ENCODE measurements at places on chromosomes 2 and 18. TPM values are rescaled to one million over a fixed set of nuclear protein-coding genes. Genes with fewer than 3 reads are reported as not detected.

DNA sequence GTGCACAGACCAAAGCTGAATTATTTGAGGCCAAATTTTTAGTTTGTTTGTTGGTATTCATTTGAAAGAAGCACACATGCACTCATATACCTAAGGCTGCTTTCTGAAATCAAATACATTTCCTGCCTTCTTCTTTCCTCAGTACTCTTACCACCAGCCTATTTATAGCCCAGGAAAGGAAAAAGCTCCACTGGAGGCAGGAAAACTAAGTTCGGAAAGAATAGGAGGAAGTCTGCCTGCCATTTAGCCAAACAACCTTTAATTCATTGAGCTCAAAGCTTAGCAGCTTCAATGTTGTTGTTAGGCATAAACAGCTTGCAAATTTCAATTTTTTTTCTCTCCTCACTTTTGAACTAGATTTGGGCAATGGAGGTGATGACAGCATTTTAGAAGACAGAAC lies 40.4 kb upstream of the RASGRP3 start:
- no peak for DNase-seq
- no peaks in the 10 kb centered on the region for H3K36me3 ChIP-seq
- no peaks in the 10 kb centered on the region for H3K4me1 ChIP-seq
- H3K27ac ChIP-seq, result no peak overlapping the region

- no peak for DNase-seq
- H3K36me3 ChIP-seq, result no peaks in the 10 kb centered on the region
- no peaks in the 10 kb centered on the region for H3K27me3 ChIP-seq
- H3K4me1 ChIP-seq, result peaks cover 25% of the 10 kb centered on the region
These were observed 24.1 kb upstream of the NMUR1 start for GRCh38 chr2:231554327-231554726.

LOXHD1 gene
- not detected for total RNA-seq

DNA sequence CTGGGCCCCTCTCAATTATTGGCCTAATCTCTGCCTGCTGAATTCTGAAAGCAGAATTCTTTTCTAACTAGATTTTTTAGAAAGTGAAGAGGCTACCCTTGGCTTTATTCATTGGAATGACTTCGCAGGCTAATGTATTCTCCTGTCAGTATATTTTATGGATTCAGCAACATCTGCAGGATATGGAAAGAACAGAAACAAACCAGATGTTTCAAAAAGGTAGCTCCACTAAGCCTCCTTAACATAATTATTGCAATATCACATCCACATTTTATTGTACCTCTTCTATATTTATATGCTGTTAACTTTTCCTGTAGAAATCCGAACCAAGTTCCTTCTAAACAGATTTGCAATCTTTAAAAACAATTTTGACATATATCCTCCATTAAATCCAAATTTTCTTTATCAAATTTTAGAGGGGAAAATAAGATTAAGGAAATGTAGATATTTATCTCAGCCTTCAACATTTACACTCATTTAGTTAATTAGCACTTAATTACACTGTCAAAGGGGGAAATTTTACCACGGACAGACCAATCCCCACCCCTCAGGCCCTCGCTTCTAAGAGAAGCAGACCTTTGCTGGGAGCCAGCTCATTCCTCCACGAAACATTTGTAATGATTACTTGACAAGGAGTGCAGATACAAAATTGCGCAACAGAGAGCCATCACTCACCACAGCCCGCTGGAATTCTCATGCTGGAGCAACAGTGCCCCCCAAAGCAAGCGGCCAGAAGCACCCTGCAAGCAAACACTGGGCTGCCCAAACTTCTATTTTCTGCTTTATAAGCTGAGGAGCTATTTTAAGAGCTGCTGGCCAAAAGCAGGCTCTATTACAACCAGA lies 253.4 kb downstream of the ETAA1 start:
- no peaks in the 10 kb centered on the region for H3K27me3 ChIP-seq
- peak overlapping the region; percentile 76 for H3K27ac ChIP-seq
- no peaks in the 10 kb centered on the region for H3K36me3 ChIP-seq
- H3K4me3 ChIP-seq, result no peak overlapping the region

IL1A gene
- 37.4 TPM for total RNA-seq

Measured in esophagus squamous epithelium (tissue), 5 donors.